ENCODE measurements at places on chromosomes 4 and X. TPM values are rescaled to one million over a fixed set of nuclear protein-coding genes. Genes with fewer than 3 reads are reported as not detected.

BMPR1B gene
- total RNA-seq: under 0.01 TPM

AASDH gene
- 6.4 TPM for total RNA-seq

FAM156B gene
- 18.5 TPM for total RNA-seq

ETDC gene
- not detected for total RNA-seq

NXF2B gene
- not detected for total RNA-seq

SEC24B gene
- total RNA-seq: 14.0 TPM

TMEM144 gene
- 1.2 TPM for total RNA-seq

PDE5A gene
- 77.8 TPM for total RNA-seq

CFP gene
- total RNA-seq: under 0.01 TPM

PGAM4 gene
- not detected for total RNA-seq

GC gene
- total RNA-seq: not detected

TXLNG gene
- 6.6 TPM for total RNA-seq

BEX5 gene
- total RNA-seq: not detected

TLR8 gene
- not detected for total RNA-seq

Measured in bronchus fibroblast of lung (primary cell).